Sciatic nerve (tissue), 2 donors: ENCODE measurements at places on chromosomes 13 and 19. TPM values are rescaled to one million over a fixed set of nuclear protein-coding genes. Genes with fewer than 3 reads are reported as not detected.

DNA sequence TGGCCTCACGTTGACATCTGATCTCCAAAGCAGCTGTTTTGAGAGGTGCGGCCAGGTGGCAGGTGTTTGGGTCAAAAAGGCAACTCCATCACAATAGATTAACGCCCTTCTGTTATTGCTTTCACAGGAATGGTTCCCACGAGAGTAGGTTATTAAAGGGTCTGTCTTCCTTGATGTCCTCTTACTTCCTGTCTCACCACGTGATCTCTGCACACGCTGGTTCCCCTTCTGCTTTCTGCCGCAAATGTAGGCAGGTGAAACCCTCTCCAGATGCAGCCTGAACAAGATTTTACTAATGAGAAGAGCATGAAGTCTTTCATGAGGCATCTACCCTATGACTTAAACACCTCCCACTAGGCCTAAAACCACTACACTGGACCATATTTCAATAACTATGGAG lies 22.8 kb upstream of the ZNF564 start:
- no peak for DNase-seq

- DNase-seq, result no peak
These were observed 1082.9 kb downstream of the UQCRFS1 start for GRCh38 chr19:28130066-28130511.

DNA sequence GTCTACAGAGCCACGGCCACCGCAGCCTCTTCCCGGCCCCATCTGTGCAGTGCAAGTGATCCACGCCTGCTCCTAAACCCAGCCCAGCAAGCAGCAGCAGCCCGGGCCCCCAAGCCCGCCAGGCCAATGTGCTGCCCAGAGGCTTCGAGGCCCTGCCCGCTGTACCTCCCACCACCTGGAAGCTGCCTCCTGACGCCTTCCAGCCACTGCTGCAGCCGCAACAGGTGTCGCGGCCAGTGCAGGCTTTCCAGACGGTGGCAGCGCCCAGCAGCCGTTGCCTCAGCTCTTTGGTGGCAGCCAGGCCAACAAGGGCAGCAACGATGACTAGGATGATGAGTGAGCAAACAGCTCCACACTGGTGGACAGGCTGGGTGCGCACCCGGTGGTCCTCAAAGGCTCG lies 50.2 kb upstream of the TPM4 start:
- DNase-seq, result no peak

DNA sequence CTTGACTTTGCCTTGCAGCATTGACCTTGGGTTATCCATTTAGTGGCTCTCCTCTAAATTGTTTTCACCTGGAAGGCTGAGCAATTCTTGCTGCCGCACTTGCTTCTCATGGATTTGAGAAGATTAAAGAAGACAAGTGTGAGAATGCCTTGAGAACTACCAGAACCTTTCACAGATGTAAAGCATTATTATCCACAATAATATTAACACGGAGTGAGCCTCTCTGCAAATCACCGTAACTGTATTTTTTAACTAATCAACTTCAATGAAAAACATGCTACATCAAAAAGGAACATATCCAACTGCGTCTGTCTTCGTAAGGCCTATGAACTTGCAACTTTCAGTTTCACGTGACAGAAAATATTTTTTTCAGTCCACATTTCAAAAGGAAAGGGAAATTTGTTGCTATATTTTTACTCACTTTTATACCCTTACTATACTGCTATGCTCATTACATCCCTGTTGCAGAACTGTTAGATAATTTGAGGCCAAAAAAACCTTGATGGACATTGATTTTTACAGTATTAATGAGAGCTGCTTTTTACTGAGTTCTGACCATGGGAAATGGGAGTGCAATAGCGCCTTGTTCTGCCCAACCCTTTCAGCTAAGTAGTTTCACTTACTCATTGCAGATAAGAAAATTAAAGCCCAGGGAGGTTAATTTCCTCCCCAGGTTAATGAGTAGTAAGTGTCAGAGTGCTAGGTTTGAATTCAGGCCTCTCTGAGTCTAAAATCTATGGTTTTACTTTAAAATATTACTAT lies 93.8 kb upstream of the RAP2A start:
- DNase-seq, result no peak

GRCh38 chr13:67225252-67226159 lies 4.6 kb downstream of the PCDH9 start:
- DNase-seq, result no peak

GRCh38 chr13:24215126-24215525 lies 54.6 kb downstream of the SPATA13 start:
- DNase-seq, result no peak

PRRG2 gene
- total RNA-seq, result 1.7 TPM

KISS1R gene
- total RNA-seq, result not detected
